Activated CD4-positive, alpha-beta memory T cell treated with anti-CD3 and anti-CD28 coated beads, Interleukin-2, amount 10 ng/mL, durations not matched to agents 7 days and 5 days (primary cell): ENCODE measurements at places on chromosomes 12 and 14. TPM values are rescaled to one million over a fixed set of nuclear protein-coding genes. Genes with fewer than 3 reads are reported as not detected.

- H3K4me3 ChIP-seq = no peak overlapping the region
- H3K27me3 ChIP-seq = peaks cover 7% of the 10 kb centered on the region
- no peaks in the 10 kb centered on the region for H3K36me3 ChIP-seq
- DNase-seq = no peak
- no peak overlapping the region for H3K27ac ChIP-seq
Measured at GRCh38 chr12:94684416-94685142, 34.2 kb upstream of the TMCC3 start.

- no peaks in the 10 kb centered on the region for H3K36me3 ChIP-seq
- no peaks in the 10 kb centered on the region for H3K27me3 ChIP-seq
- no peak for DNase-seq
- H3K4me3 ChIP-seq = no peak overlapping the region
Measured at GRCh38 chr14:89292579-89293313, 124.3 kb downstream of the FOXN3 start.

- no peak for DNase-seq
- H3K36me3 ChIP-seq = no peaks in the 10 kb centered on the region
- H3K27me3 ChIP-seq = peaks cover 2% of the 10 kb centered on the region
- H3K4me3 ChIP-seq = no peak overlapping the region
- no peak overlapping the region for H3K27ac ChIP-seq
Measured at GRCh38 chr14:99327458-99328250, 55.7 kb upstream of the BCL11B start.

GRCh38 chr14:91021991-91022621 is 38.3 kb downstream of the RPS6KA5 start:
- peak overlapping the region; percentile 70 for H3K4me3 ChIP-seq
- no peaks in the 10 kb centered on the region for H3K27me3 ChIP-seq
- H3K27ac ChIP-seq = peak overlapping the region; percentile 91
- peaks cover 39% of the 10 kb centered on the region for H3K36me3 ChIP-seq
- no peak for DNase-seq
- peaks cover 56% of the 10 kb centered on the region for H3K4me1 ChIP-seq

DNA sequence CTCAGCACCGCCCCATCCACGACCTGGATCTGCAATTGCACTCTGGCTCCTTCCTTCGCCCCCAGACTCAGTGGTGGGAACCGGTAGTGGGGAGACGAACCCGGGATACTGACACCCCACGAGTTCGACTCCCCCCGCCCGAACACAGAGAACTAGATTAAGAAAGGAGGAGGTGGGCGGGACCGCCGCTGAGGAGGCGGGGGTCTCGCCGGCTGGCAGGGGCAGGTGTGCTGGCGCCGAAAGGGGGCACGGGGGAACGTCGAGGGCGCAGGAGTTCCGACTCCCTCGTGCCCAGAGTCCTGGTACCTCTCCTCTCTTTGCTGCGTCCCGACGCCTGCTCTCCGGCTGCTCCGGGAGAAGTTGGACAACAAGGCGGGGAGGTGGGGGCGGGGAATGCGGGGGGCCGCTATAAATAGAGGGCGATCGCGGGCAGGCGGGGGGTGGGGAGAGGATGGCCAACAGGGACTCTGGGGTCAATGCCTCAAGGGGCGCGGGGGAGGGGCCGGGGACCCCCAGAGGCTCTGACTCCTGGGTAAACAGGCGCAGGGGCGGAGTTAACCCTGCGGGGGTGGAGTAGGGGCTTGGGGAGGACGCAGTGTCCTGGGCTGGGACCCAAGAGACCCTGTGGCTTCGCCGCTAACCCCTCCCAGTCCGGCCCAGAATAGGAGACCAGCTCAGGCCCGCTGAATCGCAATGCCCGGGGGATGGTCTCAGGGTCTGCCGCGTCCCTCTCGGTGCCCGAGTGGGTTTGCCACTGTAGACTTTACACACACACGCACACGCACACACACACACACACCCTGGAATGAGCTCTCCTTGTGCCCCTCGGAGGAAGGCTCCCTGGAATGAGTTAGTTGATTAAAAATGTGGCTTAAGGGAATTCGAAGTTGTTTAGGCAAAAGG is 761 bp upstream of the NDRG2 start:
- H3K27me3 ChIP-seq = peaks cover 34% of the 10 kb centered on the region
- peaks cover 11% of the 10 kb centered on the region for H3K4me1 ChIP-seq
- no peaks in the 10 kb centered on the region for H3K36me3 ChIP-seq
- H3K4me3 ChIP-seq = peak overlapping the region; percentile 69

DNA sequence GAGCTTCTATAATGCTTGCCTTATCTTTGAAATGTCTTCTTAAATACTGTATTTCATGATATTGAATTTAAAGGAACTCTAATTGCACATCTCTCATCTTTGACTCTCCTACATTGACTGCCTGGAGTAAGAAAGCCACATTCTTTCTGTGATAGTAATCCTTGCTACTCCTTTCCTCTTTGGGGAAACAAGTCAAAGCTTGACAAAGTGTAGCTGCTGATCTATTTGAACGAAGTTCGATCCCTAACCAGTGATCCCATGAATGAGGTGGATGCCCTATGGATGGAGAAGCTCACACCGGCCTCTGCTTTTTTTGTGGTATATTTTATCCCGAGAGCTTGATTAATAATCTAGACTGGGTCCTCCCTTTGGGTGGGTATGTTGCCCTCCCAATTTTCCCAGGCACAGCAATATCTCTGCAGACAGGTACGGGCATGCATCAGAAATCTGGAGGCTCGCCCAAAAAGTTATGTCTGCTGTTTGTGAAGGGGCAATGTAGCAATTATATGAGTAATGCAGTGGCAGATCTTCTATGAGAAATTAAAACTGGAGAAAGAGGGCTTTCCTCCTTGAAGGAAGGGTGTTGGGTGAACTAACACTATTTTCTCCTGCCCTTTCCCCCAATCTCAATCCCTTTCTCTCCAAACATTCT is 163.0 kb upstream of the FRMD6 start:
- no peak overlapping the region for H3K4me3 ChIP-seq
- H3K27me3 ChIP-seq = peaks cover 4% of the 10 kb centered on the region
- no peaks in the 10 kb centered on the region for H3K36me3 ChIP-seq
- H3K4me1 ChIP-seq = no peaks in the 10 kb centered on the region
- DNase-seq = no peak

- H3K4me1 ChIP-seq = no peaks in the 10 kb centered on the region
- no peak overlapping the region for H3K4me3 ChIP-seq
- no peaks in the 10 kb centered on the region for H3K36me3 ChIP-seq
- no peak overlapping the region for H3K27ac ChIP-seq
- DNase-seq = no peak
Measured at GRCh38 chr12:13959131-13959723, 22.2 kb downstream of the GRIN2B start.

DNA sequence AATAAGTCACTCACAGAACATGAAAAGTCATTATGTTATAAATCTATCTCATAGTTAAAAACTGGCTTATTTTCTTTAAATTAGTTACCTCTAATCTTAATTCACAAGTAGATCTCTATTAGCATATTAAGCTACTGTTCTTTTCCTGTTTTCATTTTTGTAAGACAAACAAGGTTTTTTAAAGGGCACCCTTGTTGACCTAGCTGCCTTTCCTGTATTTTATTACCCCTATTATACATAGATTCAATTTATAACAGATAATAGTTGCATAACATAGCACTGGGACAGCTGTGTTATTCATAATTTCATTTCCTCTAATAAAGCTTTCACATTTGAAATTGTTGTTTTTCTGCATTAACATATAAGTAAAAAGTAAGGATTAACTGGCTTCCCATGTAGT is 1500.7 kb upstream of the FLRT2 start:
- no peaks in the 10 kb centered on the region for H3K4me1 ChIP-seq
- no peaks in the 10 kb centered on the region for H3K36me3 ChIP-seq
- no peak overlapping the region for H3K4me3 ChIP-seq
- DNase-seq = no peak
- H3K27ac ChIP-seq = no peak overlapping the region

GRCh38 chr12:117023998-117024960 is 74.9 kb downstream of the TESC start:
- no peak overlapping the region for H3K27ac ChIP-seq
- peaks cover 7% of the 10 kb centered on the region for H3K36me3 ChIP-seq
- DNase-seq = no peak
- no peaks in the 10 kb centered on the region for H3K27me3 ChIP-seq
- peaks cover 3% of the 10 kb centered on the region for H3K4me1 ChIP-seq

DNA sequence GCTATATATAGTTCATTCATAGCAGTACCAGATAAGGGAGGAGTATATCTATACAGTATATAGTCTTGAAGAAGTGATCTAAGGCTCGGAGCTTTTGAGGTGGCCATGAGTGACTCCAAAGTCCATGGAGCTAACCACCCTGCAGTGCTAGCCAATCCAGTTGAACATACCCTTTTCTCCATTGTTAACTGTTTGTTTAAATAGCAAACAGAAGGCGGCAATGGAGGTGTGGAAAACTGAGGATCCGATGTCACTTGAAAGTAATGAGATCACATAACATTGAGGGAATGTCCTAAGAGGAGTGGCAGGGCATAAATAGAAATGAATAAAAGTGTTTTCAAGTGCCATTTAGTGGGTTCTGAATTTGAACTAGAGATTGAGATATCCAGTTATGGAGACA is 12.4 kb upstream of the SNAPC1 start:
- H3K36me3 ChIP-seq = peaks cover 63% of the 10 kb centered on the region
- H3K27ac ChIP-seq = peak overlapping the region; percentile 27
- peaks cover 4% of the 10 kb centered on the region for H3K27me3 ChIP-seq
- peak overlapping the region; percentile 88 for H3K4me3 ChIP-seq

DNA sequence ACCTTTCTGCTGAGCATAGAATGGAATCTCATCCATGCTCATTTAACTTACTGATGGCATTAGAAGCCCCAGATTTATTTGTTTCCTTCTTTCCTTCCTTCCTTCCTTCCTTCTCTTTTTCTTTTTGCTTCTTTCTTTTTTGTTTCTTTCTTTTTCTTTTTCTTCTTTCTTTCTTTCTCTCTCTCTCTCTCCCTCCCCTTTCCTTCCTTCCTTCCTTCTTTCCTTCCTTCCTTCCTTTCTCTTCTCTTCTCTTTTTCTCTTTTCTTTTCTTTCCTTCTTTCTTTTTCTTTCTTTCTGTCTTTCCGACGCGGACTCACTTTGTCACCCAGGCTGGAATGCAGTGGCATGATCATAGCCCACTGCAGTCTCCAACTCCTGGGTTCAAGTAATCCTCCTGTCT is 55.9 kb downstream of the C12orf75 start:
- no peak overlapping the region for H3K4me3 ChIP-seq
- no peak for DNase-seq
- no peaks in the 10 kb centered on the region for H3K36me3 ChIP-seq
- no peaks in the 10 kb centered on the region for H3K4me1 ChIP-seq
- no peak overlapping the region for H3K27ac ChIP-seq
- H3K27me3 ChIP-seq = no peaks in the 10 kb centered on the region

GRCh38 chr12:124599074-124599999 is 31.9 kb upstream of the NCOR2 start:
- H3K4me1 ChIP-seq = peaks cover 9% of the 10 kb centered on the region
- no peak overlapping the region for H3K27ac ChIP-seq
- no peak overlapping the region for H3K4me3 ChIP-seq
- no peaks in the 10 kb centered on the region for H3K36me3 ChIP-seq
- H3K27me3 ChIP-seq = peaks cover 27% of the 10 kb centered on the region
- peak; percentile 19 for DNase-seq

DNA sequence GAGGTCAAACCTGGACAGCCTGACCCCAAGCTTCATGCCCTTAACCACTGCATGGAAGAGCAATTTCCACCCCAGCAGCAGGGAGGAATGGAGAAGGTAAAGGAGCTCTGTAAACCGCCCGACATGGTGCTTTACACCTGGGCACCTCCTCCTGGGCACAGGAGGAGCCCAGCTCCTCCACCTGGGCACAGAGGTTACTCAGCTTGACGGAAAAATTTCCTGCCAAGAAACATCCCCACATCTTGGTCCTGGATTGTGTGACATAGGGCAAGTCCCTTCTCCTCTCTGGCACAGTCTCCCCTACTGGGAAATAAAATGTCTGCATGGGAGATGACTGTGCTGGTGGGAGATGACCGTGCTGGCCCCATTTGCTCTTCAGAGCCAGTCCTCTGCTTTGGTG is 40.8 kb downstream of the TTC7B start:
- H3K27ac ChIP-seq = no peak overlapping the region
- DNase-seq = no peak
- no peaks in the 10 kb centered on the region for H3K36me3 ChIP-seq
- H3K4me3 ChIP-seq = no peak overlapping the region
- H3K27me3 ChIP-seq = no peaks in the 10 kb centered on the region
- no peaks in the 10 kb centered on the region for H3K4me1 ChIP-seq

DNA sequence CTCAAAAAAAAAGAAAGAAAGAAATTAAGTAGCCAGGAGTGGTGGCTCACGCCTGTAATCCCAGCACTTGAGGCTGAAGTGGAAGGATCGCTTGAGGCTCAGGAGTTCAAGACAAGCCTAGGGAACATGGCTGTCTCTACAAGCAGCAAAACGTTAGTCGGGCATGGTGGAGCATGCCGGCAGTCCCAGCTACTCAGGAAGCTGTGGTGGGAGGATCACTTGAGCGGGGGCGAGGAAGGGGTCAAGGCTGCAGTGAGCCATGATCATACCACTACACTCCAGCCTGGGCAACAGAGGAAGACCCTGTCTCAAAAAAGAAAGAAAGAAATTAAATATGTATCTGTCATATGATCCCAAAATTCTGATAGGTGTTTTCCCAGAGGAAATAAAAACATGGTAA is 5.3 kb downstream of the RAD52 start:
- peaks cover 44% of the 10 kb centered on the region for H3K4me1 ChIP-seq
- no peak for DNase-seq
- H3K36me3 ChIP-seq = peaks cover 48% of the 10 kb centered on the region
- peak overlapping the region; percentile 27 for H3K27ac ChIP-seq
- H3K4me3 ChIP-seq = no peak overlapping the region
- no peaks in the 10 kb centered on the region for H3K27me3 ChIP-seq

GRCh38 chr12:71655495-71655894 is 8.2 kb downstream of the ZFC3H1 start:
- H3K36me3 ChIP-seq = peaks cover 31% of the 10 kb centered on the region
- H3K27ac ChIP-seq = peak overlapping the region; percentile 16
- peaks cover 45% of the 10 kb centered on the region for H3K4me1 ChIP-seq
- no peak for DNase-seq
- peak overlapping the region; percentile 10 for H3K4me3 ChIP-seq

GRCh38 chr12:561908-562593 is 101.2 kb downstream of the NINJ2 start:
- peaks cover 10% of the 10 kb centered on the region for H3K36me3 ChIP-seq
- DNase-seq = no peak
- peaks cover 8% of the 10 kb centered on the region for H3K27me3 ChIP-seq

DNA sequence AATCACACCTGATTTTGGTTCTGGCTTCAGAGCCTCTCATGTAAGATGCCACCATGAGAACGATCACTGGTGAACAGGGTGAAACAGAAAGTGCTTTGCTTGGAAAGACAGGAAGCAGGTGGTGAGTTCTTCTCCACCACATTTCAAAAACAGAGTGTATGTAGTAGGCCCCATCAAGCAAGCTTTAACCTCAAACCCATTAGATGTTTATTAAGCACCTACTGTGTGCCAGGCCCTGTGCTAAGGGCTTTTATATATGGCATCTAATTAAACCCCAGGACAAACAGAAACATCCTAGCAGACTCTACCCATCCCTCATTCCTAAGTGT is 47.8 kb upstream of the MED13L start:
- H3K4me1 ChIP-seq = peaks cover 28% of the 10 kb centered on the region
- no peak overlapping the region for H3K4me3 ChIP-seq
- peak overlapping the region; percentile 67 for H3K27ac ChIP-seq
- DNase-seq = peak; percentile 45
- H3K27me3 ChIP-seq = no peaks in the 10 kb centered on the region

GRCh38 chr14:91977884-91978283 is 30.4 kb upstream of the FBLN5 start:
- H3K4me1 ChIP-seq = peaks cover 38% of the 10 kb centered on the region
- no peak overlapping the region for H3K4me3 ChIP-seq
- H3K27ac ChIP-seq = no peak overlapping the region
- no peak for DNase-seq
- no peaks in the 10 kb centered on the region for H3K27me3 ChIP-seq
- H3K36me3 ChIP-seq = peaks cover 28% of the 10 kb centered on the region

The TCTN2 gene
- total RNA-seq = 3.6 TPM

The KCNH3 gene
- 0.90 TPM for total RNA-seq

The C12orf54 gene
- not detected for total RNA-seq

The KCNA5 gene
- total RNA-seq = not detected

The GPR135 gene
- total RNA-seq = 1.0 TPM

The ADAM21 gene
- not detected for total RNA-seq

The DCAF4 gene
- 15.6 TPM for total RNA-seq
